ENCODE measurements at places on chromosomes 5 and 9.

DNA sequence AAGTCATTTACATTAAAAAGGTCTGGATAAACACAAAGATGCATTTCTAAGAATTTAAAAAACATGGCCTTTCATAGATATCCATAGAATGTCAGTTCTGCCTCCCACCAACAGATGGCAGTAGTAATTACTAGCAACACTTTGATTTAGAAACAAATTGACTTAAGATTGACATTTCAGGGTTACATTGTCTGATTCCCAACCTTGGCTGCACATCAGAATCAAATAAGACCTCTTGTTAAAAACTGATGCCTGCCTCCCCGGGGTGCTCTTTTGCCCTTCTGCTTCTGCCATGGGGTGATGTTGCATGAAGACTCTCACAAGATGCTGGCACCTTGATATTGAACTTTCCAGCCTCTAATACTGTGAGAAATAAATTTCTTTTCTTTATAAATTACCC lies 146.2 kb upstream of the GPR151 start:
- peak; percentile 45 for DNase-seq

DNA sequence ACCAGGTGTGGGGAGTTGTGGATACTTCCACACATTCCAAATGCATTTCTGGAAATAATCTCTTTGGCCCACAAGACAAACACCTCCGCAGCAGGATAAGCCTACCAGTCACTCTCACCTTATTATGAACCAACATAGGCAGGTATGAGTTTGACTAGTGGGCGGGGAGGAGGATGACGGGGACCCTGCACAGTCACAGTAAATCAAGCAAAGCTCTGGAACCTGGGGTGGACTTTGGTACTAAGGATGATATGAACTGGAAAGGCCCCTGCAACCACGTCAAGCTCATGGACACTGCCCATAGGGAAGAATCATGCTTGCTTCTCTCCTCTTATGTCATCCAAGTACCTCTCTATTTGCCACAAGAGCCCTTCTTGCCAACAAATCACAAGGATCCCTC lies 259.4 kb downstream of the HSPA4 start:
- no peak for DNase-seq

DNA sequence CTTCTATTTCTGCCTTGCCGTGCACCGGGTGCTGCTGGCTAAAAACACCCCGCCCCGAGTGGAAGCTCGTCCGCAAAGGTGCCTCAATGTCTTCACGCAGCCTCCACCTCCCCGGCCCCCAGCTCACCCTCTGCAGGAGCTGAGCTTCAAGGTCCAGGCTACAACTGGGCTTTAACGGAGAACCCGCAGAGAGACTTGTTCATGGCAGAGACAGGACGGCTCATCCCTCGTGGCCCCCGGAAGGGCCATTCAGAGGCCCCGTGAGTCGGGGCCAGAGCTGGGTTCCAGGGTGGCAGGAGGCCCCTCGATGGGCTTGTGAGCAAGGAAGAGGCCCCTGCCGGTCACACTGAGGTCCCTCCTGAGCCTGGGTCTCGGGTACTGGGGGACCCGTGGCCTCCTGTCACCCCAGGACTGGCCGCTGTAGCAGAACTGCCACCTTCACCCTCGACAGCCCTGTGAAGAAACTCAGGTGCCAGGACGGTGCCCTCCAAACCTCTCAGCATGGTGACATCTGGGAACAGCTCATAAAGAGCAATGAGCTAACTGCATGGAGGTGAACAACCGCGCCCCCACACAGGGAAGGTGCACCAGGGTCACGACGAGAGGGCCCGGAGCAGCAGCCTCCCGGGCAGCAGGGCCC lies 58.0 kb upstream of the UBAC1 start:
- DNase-seq, result no peak

- DNase-seq, result no peak
These were observed at the start of gene AMBP for GRCh38 chr9:114078021-114078780. TSS of gene AMBP (minus strand) at chr9:114078300. CDS start at chr9:114078209, 91 bp downstream.

DNA sequence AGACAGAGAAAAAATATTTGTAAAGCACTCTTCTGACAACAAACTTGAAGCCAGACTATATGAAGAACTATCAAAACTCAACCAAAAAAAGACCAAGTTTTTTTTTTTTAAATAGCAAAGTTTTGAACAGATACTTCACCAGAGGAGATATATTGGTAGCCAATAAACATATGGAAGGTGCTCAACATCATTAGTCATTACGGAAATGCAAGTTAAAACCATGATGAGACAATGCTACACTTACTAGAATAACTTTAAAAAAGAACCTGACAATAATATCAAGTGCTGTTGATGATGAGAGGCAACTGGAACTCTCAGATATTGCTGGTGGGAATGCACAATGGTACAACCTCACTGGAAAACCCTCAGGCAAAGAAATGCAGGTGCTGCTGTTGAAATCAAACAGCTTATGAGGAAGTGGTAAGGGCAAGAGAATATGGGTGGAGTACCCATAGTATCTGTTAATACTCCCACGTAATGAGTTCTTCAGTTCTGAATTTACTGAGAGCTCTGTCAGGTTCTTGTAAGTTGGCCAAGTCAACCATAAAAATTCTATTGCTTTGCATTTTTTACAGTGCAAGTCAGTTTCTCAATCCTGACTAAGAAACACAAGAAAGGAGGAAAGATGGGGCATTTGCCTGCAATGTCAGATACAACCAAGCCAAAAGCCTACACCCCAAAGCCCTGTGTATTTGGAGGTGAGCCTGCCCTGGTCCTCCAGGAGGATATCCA lies 87.3 kb upstream of the GNAQ start:
- peak; percentile 71 for DNase-seq

- DNase-seq, result no peak
These were observed 248.0 kb downstream of the DRD1 start for GRCh38 chr5:175195698-175196656.

DNA sequence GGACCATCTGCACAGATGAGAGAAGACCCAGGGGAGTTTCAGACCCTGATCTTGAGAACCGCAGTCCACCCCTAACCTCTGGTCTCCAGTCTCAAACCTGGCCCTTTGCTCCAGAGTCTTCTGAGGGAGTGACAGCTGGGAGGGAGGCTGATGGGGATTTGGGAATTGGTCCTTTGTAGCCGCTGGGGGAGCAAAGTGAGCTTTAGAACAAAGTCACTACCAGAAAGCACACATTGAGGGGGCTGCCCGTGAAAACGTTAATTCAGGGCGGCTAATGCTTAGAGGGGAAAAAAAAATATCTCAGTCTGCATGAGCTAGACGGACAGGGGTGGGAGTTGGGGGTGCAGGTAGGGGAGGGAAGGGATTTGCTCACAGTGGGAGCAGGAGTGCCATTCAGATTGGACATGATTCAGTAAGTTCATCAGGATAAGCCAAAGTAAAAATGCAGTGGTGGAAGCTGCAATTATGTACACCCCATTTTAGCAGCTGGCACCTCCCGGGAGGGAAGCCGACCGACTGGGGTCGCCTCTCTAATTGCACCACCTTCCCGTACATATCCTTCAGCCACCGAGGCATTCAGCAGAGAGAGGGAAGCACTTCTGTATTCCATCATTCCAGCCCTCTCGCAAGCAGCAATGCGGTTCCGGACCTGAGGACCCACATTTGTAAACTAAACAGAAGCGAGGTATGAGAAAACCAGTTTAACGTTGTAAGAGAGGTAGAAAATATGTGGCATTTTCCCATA lies 123.4 kb upstream of the RETREG1 start:
- DNase-seq, result no peak

DNA sequence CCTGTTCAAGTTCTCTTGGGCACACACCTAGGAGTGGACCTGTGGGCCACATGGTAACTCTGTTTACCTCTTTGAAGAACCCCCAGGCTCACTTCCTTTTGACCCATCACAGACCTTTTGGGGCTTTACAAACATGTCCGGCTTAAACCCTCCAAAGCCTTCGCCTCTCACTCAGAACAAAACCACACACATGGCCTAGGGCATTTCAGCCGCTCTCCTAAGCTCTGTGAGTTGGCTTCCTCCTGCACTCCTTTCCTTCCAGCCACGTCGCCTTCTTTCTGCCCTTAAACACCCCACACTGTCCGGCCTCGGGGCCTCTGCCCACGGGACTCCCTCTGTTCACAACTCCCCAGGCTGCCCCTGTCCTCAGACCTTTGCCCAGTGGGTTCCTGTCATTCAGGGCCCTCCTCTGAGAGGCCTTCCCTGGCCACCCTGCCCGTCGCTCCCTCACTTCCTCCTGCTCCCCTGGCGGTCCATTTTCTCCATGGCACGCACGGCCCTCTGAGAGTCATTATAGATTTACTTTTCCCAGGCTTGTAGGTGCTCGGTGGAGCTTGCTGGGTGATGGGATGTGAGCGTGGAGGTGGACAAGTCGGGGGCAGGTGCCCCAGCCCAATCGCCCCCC lies 1.9 kb downstream of the DOK3 start:
- peak; percentile 51 for DNase-seq

GRCh38 chr5:146338774-146339714 lies at the start of gene POU4F3:
TSS of gene POU4F3 (plus strand) at chr5:146338839. CDS start at chr5:146339113, 274 bp downstream.
- DNase-seq, result no peak

DNA sequence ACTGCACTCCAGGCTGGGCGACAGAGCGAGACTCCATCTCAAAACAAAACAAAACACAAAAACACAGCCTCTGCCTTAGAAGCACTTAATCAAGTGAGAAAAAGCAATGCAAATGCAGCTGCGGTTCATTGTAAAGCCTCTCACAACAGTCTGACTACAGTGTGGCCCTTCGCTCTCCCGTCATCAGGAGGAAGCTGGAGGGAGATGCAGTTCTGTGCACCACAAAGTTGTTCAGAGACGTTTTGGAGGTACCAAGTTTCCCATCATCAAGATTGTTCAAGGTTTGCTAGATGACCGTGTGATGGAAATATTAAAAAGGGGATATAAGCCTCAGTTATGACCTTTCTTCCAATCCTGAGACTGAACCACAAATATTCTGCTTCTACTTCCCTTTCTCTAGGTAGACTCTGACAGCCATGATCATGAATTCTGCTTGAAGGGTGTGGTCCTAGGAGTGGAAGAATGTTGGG lies 40.9 kb downstream of the SEC61B start:
- no peak for DNase-seq

DNA sequence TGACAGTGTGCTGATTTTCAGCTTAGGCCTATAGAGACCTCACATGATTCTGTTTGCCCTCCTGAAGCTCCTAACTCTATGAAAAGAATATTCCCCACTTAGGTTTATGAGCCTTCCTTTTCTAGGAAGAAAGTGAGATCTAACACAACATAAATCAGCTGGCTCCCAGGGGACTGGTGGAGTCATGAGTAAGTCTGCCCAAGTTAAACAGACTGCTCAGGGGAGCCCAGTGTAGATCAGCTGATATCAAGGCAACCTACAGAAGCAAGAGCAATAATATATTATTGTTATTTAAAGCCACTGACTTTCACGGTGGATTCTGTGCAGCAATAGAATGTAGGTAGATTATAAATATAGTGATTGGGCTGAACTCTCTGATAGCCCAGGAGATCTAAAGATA lies 1978.6 kb upstream of the CDH6 start:
- DNase-seq, result no peak

DNA sequence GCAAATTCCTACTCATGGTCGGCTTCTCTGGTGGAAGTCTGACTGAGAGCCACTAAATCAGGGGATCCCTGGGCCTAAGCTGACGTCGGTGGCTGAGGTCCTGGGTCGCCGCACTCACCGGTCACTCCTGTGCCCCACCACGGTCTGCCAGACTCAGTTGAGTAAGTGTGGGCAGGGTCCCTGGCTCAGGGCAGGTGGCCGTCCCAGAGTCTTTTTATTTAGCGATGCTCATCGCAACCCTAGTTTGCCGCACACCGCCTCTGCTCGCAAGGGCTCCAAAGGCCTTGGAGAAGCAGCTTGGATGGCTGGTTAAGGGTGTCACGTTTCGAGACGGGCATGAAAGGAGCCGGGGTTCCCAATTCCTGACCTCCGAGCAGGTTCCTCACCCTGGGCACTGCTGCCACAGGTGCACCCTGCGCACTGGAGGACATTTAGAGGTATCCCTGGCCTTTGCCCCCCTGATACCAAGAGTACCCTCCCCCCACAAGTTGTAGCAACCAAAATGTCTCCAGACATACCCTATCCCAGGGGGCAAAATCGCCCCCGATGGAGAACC lies 59.9 kb downstream of the NSUN2 start:
- DNase-seq, result no peak

- no peak for DNase-seq
These were observed 221.6 kb downstream of the CACNA1B start for GRCh38 chr9:138098908-138099791.

DNA sequence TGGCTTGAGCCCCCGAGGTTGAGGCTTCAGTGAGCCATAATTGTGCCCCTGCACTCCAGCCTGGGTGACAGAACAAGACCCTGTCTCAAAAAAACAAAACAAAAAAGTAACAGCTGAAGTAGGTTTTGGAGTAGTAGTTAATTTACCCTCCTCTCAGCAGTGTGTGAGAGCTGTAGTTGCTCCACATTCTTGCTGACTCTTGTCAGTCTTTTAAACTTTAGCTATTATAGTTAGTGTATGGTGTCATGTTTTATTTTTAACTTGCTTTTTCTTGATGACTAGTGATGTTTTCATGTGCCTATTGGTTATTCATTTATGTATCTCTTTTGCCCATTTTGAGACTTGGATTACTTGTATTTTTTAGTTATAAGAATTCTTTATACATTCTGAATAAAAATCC lies 52.9 kb upstream of the DHFR start:
- no peak for DNase-seq

GRCh38 chr9:123912167-123912897 lies 17.6 kb downstream of the DENND1A start:
- no peak for DNase-seq

DNA sequence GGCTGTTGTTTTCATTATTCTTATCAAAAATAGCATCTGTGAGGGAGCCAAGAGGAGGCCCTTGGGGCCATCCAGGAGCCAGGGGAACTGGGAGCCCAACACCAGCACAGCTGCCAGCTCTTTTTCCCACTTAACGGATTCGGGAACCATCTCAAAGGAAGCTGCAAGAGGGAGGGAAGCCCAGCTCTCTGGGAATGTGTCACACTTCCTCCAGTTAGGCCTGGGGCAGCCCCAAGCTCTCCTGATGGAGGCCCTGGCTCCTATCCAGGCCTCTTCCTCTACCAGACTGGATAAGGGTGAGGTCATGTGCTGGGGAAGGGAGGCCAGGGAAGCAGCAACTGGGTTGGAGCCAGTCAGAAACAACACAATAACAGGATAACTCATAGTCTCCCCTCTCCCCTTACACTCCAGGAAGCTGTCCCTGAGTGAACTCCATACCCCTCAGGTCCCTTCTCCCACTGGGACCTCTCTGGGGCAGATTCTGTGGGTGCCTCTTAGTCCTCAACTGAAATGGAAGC lies 12.7 kb downstream of the CSF2 start:
- peak; percentile 60 for DNase-seq
